ENCODE measurements at places on chromosomes 1 and 21.

GRCh38 chr1:50177994-50178393 is 69.3 kb downstream of the ELAVL4 start:
- no peak for DNase-seq

GRCh38 chr1:181479137-181479745 is 4.1 kb upstream of the CACNA1E start:
- DNase-seq, result no peak

- DNase-seq, result no peak
Observed at GRCh38 chr1:198726455-198726854, 87.6 kb downstream of the PTPRC start.

GRCh38 chr1:63486629-63487028 is 36.4 kb downstream of the ITGB3BP start:
- DNase-seq, result no peak

- no peak for DNase-seq
Observed at GRCh38 chr1:30795026-30795425, 37.5 kb upstream of the LAPTM5 start.

GRCh38 chr1:211761400-211761799 is 69.2 kb downstream of the LPGAT1 start:
- DNase-seq, result no peak

DNA sequence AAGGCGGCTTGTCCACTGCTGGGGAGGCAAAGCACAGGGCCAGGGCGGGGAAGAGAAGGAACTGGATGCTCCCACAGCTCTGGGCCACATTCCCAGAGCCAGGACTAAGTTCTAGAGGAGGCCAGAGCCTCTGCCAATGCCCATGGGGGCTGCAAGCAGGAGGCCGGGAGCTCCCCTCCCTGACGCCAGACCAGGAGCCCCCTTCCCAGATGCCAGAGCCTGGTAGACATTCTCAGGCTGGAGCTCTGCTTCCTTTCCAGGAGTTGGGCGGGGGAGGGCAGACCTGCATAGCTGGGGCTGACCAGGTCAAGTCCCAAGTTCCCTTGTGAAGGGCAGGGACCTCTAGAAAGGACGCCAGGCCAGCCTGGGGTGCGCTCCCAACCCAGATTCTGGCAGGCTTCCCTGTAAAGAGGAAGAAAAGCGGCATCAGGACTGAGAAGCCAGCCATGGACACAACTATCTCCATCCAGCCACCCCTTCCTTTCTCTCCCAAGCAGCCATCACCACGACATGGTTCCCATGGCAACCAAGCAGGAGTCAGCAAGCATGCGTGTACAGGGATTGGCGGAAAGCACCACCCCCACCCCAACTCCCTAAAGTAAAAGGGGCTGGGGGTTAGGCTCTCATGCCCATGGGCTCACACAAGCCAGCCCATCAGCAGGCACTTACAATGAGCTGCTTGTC is 13.4 kb downstream of the KIF21B start:
- DNase-seq, result peak; percentile 52

GRCh38 chr1:219773110-219773509 is 155.2 kb downstream of the SLC30A10 start:
- no peak for DNase-seq

- DNase-seq, result no peak
Observed at GRCh38 chr1:22949822-22950331, 22.8 kb downstream of the LACTBL1 start.

DNA sequence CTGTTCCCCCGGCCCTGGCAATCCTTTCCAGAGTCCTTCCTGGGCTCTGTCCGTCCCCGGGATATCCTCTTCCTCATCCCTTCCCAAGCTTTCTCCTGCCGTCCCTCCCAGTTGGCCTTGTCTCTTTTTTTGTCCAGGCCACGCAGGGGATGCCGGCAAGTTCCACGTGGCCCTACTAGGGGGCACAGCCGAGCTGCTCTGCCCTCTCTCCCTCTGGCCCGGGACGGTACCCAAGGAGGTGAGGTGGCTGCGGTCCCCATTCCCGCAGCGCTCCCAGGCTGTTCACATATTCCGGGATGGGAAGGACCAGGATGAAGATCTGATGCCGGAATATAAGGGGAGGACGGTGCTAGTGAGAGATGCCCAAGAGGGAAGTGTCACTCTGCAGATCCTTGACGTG is 13.4 kb upstream of the SVBP start:
- no peak for DNase-seq

DNA sequence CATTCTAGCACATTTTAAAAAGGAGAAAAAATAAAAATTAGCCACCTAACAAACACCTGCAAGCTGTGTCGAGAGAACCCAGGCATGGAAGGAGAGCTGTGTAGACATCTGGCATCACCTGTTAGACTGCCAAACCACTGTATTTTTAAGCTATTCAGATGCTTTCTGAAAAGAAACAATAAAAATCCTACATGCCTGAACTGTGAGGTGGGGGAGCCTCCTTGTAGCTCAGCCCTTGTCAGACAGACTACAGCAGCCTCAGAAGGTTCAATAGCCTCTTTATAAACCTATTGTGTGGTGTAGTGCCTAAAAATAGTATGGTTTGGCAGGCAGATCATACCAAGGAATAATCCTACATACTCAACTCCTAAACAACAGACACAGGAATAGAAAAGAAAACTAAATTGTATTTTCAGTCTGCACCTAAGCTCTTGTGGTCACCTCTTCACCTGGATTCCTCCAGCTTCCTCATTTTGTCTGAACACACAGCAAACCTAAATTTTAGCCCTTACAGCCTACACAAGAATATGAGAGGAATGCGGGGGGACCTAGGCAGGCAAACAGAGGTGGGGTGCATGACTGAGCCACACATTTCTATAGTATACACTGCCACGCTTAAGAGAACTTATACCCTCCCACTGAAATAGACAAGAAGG is 67.0 kb downstream of the SIPA1L2 start:
- DNase-seq, result no peak

DNA sequence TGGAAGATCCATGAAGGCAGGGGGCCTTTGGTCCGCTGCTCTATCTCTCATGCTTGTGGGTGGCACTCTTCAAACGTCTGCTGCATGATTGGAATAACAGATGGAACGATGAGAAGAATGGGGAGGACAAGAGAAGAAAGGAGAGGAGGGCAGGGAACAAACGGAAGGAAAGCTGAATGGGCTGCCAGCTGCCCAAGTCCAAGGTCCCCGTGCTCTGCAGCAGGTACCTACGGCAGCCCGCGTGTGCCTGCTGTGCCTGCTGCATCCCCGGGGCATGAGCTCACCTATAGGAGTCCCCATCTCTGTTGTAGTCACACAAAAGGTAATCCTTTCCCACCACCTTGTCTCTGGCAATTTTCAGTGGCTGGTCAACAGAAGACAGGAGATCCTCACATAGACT is 73.1 kb downstream of the SLC66A1 start:
- no peak for DNase-seq

GRCh38 chr21:29601047-29601446 is 302.3 kb downstream of the BACH1 start:
- DNase-seq, result no peak

DNA sequence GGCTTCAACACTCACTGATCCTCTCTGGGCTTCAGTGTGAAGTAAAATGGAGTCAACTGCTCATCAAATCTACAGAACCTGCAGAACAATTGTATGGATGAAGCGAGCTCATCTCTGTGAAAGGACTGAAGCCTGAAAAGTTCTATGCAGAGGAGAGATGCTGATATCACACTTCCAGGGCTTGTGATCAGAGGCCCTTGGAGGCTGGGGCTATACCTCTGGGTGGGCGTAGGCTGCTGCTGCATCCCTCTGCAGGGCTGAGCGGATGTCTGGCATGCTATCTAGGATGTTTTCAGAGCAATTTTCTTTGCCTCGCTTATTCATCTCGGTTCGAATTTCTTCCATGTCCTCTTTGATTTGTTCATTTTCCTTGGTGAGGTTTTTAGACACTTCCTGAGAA is 17.6 kb downstream of the OLFML2B start:
- DNase-seq, result no peak

GRCh38 chr21:31420988-31421387 is 76.9 kb upstream of the TIAM1 start:
- no peak for DNase-seq

GRCh38 chr1:15838721-15839120 is 8.8 kb upstream of the SPEN start:
- DNase-seq, result no peak

DNA sequence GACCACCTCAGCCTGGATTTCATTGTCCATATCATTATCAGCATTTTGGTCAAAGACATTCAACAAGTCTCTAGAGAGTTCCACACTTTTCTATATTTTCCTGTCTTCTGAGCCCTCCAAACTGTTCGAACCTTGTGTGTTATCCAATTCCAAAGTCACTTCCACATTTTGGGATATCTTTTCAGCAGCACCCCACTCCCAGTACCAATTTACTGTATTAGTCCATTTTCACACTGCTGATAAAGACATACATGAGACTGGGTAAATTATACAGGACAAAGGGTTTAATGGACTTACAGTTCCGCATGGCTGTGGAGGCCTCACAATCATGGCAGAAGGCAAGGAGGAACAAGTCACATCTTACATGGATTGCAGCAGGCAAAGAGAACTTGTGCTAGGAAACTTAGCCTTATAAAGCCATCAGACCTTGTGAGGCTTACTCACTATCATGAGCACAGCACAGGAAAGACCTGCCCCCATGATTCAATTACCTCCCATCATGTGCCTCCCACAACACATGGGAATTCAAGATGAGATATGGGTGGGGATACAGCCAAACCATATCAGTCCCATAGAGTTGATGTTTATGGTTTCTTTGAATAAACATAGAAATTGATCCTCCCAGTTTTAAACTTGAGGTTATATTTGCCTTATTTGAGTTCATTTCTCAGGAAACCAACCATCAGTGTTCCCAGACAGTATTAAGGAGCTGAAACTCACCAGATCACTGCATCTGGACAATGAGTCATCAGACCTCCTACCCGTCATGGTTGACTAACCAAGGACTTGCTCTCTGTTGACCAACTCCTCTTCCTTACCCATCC is 322.7 kb upstream of the DUSP10 start:
- no peak for DNase-seq

GRCh38 chr21:43835861-43836260 is 29.2 kb upstream of the AGPAT3 start:
- DNase-seq, result no peak

DNA sequence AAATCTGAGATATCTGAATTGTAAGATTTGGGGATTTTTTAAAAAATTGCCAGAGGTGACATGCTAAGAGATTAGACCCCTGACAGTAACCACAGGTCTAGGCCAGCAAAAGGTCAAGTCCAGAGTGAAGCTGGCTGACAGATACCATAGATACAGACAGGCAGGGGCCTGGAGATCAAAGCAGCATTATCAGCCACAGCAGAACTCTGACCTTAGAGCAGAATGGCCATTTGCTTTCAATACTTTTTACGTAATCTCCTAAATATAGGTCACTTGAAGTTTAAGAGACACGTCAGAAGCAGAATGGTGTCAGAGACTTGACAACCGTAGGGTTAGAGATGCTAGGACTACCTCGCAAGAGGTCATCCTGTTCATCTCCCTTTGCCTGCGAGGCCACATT is 40.8 kb upstream of the RXRG start:
- no peak for DNase-seq

GRCh38 chr1:64936956-64937355 is 29.4 kb downstream of the JAK1 start:
- DNase-seq, result no peak

DNA sequence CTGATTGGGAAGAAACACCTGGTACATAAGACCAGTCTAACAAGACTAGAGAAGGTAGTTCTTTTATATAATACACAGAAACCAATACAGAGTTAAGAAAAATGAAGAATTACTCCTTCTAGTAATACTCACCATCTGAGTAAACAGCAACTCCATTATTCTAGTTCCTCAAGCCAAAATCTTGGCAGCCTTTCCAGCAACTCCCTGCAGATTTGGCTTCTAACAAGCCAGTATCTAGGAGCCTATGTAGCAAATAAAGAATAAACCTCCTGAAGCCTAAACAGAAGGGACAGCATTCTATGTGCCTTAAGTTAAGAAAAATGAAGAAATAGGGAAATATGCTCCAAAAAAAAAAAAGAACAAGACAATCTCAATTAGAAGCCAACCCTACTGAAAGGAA is 24.5 kb downstream of the ERO1B start:
- no peak for DNase-seq

DNA sequence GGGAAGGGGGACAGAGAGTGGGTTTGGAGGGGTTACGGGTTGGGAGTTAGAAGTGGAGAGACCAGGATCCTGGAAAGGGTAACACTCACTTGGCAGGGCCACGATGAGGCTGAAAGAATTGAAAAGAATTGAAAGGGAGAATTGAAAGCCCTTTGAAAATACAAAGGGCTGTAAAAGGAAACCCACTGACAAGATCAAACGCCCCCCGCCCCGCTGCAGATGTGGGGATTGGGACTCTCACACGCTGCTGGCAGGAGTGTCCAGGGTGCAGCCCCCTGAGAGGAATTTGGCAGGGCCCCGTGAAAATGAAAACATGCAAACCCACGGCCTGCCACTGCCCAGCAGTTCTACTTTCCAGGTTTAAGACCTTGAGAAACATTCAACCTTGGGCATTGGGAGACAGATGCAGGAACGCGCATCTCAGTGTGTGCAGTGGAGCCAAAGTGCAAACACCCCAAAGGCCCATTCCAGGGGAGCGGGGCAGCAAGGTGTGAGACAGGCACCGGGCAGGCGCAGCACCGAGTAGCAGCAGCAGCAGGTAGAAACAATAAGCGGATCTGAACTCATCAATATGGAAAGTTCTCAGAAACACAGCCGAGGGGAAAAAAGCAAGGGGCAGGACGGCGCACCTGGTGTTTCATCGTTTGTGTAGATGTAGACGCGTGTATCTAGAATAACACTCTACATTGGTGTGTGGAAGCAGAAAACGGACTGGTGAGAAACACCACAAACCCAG is 8.3 kb upstream of the TNFRSF1B start:
- no peak for DNase-seq

DNA sequence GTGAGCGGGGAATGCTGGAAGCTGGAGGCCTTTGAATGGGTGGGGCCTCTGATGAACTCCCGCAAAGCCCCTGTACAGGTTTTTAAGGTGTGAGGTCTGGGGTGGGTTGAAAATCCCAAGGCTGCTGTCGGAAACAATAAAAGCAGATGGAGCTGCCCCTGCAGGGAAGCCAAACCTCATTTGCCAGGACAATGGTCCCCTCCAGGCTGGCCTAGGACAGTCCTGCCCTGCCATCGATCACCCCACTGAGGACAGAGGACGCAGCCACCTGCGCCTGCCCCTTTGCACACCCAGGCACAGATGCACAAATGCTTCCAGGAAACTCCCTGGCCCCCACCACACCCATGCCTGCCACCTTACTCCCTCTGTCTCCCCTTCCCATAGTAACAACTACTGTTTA is 4.4 kb downstream of the DRAXIN start:
- DNase-seq, result no peak

GRCh38 chr1:170891872-170892271 is 43.5 kb upstream of the MROH9 start:
- no peak for DNase-seq

GRCh38 chr1:153583976-153584375 is 18.3 kb upstream of the S100A2 start:
- no peak for DNase-seq

DNA sequence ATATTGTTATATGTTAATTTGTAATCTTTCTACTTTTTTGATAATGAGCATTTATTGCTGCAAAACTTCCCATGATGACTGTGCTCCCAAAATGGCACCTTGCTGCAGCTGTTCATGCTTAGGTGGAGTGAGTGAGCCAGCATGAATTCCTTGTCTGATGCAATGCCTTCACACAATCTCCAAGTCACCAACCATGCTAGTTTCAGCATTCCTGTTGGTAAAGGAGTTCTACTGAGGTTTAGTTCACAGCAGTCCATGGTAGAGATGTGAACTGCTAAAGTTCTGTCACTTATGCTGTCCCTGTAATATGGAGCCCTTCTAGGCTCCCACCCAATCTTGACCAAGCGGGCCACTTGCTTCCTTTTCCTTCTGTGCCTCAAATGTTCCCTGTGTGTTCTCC is 26.2 kb upstream of the PRKACB start:
- DNase-seq, result no peak

GRCh38 chr1:29708796-29709703 is 472.7 kb downstream of the PTPRU start:
- DNase-seq, result no peak

Data from caudate nucleus (tissue), 63 donors.